ENCODE measurements at places on chromosomes 6 and 20. TPM values are rescaled to one million over a fixed set of nuclear protein-coding genes. Genes with fewer than 3 reads are reported as not detected.
A peak's percentile ranks its signal among the peaks of the same experiment; 100 is the strongest.

DNA sequence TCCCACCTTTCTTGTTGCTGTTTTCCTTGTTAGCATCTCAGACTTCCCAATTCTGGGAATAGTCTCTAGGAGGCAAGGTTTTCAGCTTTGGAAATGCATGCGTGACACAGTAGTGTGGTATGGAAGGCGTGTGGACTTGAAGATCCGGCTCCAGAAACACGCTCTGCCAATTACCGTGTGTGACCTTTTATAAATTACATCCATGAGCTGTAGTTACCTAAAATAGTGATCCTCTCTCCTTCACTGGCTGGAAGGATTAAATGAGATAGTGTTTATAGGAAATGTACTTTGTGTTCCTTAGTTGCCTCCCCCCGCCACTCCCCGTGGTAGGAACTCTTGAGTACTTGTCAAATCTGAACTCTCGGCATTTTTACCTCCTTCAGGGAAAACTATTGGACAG lies 13.0 kb downstream of the E2F3 start:
- DNase-seq = no peak

Gene RNF182
- 2.9 TPM for total RNA-seq

Gene C2
- 4.4 TPM for total RNA-seq

DNA sequence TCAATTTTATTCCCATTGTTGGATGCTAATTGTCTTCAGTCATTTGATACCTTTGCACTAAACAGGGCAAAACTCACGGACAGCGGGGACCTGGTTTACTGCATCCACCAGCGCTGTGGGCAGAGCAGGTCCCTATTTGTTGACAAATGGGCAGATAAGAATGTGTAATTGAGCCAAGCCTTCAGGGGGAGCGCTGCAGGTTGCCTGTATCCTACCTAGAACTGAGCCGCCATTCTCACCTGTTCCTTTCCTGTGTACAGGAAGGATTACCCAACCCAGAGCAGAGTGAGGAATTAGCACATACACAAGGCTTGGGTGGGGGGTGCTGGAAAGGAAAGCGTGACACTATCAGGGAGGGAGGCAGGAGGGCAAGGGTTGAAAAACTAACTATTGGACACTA lies 89.1 kb upstream of the FOXA2 start:
- DNase-seq = no peak

DNA sequence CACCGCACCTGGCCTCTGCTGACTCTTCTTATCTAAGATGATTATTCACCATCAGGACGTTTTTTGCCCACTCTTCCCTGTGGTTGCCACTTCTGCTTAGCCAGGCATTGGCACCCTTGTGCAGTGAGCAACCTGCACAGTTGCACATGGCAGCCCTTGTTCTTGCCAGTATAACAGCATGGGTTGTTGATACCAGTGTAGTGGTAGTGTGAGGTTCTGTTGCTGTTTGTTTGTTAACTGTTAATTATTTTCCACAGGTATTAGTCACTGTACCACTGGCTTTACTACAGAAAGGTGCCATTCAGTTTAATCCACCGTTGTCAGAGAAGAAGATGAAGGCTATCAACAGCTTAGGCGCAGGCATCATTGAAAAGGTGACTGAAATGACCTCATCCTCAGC lies 52.1 kb downstream of the DEK start:
- no peak for DNase-seq

DNA sequence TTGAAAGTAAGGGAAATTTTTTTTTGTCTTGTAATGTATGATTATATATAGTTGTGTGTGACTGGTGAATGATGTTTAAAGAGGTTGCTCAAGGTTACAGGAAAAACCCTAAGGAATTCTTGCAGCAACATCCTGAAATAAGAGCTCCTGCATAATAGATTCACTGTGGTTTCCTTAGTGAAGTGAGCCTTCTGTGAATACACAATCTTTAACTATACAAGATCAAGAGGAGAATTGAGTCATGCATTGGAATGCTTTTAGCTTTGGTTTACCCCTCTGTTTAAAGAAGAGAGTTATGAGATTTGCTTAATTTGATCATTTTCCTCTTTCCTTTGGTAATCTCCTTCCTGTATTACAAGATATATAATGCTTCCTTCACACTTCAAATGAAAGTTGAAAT lies 141.6 kb upstream of the EYA4 start:
- peak; percentile 36 for DNase-seq

- no peak for DNase-seq
These were observed 90.9 kb upstream of the INSM1 start for GRCh38 chr20:20276811-20277530.

DNA sequence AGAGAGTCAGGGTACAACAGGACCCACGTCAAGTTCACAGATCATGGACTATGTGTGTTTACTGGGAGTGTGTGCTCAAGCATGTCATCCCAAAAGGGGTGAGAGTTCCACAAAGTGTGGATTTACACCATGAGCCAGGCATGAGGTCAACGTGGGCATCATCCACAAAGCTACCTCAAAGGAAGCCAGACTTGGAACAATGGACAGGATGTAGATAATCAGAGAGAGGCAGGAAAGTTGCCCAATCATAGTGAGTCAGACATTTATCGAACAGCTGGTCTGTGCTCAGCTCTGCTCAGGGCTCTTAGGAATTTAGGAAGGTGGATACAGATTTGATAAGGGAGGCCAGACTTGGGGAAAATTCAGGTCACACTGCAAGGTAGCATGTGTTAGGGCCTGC lies 317.2 kb upstream of the CDYL start:
- peak; percentile 92 for DNase-seq

- no peak for DNase-seq
These were observed 41.7 kb upstream of the NXT1 start for GRCh38 chr20:23308908-23309307.

DNA sequence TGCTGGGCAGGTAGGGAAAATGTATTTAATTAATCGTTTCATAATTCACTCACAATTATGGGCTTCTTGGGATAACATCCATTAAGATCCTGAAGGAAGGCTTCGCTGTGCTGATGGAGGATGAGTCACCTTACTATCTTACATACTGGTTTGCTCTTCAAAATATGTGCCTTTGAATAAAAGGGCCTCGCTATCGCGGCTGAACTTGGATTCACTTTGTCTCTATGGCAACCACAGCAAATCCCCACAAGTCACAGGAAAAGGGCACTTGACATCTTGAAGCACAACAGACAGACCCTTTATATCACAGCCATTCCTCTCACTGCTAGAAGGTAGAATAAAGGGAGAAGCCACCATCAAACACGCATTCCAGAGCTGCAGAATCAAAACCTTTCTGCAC lies 141.3 kb upstream of the MYLIP start:
- peak; percentile 0 for DNase-seq

GRCh38 chr6:50257322-50257721 lies 207.6 kb upstream of the DEFB112 start:
- no peak for DNase-seq

Gene DNAH8
- 0.08 TPM for total RNA-seq

Gene BMP2
- total RNA-seq = 10.6 TPM

- DNase-seq = no peak
These were observed 382.7 kb downstream of the UTRN start for GRCh38 chr6:144667532-144668503.

DNA sequence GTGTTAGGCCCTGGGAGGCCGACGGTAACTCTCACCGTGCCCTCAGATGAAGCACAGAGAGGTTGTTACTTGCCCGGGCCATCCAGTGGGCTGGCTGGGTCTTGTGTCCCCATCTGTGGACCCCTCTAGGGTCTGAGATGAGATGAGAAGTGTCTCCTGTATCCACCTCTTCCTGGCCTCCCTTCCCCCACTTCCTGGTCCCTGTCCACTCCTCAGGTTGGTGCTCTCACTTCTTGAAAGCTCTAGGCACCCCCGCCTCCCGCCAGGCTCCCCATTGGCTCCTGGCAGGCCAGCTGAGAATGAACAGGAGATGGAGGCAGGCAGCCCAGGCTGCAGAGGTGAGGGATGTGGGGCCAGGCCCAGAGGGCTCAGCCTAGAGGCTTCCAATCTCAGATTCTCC lies 1.5 kb downstream of the MMP24OS start:
- DNase-seq = no peak

Gene GSS
- 47.8 TPM for total RNA-seq

Gene SLC12A5
- total RNA-seq = not detected

GRCh38 chr6:100305209-100305869 lies 159.4 kb downstream of the SIM1 start:
- DNase-seq = no peak

DNA sequence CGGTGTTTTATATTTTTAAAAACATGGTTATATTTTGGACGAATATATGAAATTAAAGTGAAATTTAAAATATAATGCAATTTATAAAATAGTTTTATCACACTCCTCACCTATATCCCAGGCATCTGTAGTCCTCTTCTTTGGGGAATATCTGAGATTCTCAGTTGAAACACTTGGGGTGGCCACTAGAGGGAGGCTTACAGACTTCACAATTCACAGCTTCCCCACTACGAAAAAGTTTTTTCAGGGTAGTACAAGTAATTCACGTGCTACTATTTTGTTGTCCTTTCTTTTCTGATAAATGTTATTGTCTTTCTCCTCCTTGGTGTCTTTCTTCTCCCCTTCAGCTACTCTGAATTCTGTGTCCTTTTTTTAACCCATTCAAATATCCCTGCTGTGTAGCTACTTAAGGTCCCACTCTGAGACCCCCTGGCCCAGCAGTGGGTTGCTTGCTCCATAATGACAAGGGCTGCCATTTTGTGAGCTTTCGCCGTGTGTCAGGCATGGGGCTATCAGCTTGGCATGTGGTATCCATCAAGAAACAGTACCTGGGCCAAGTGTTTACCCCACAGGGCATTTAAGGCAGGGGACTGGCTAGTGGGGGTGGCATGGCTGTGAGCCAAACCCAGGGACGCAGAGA lies 43.6 kb upstream of the PHACTR3 start:
- peak; percentile 1 for DNase-seq
